ENCODE measurements at places on chromosomes 13 and 19. TPM values are rescaled to one million over a fixed set of nuclear protein-coding genes. Genes with fewer than 3 reads are reported as not detected.

CEACAM20 gene
- not detected for total RNA-seq

SPTBN4 gene
- total RNA-seq = 0.92 TPM

PTGIR gene
- total RNA-seq = 4.5 TPM

GPATCH1 gene
- 8.8 TPM for total RNA-seq

ARL11 gene
- total RNA-seq = 0.92 TPM

CA11 gene
- 3.7 TPM for total RNA-seq

TDRD12 gene
- total RNA-seq = 0.41 TPM

SLC27A1 gene
- total RNA-seq = 45.7 TPM

GMIP gene
- 8.9 TPM for total RNA-seq

KASH5 gene
- not detected for total RNA-seq

TPRX1 gene
- total RNA-seq = not detected

ZNF709 gene
- 7.0 TPM for total RNA-seq

SULT2A1 gene
- total RNA-seq = not detected

ZNF30 gene
- 5.3 TPM for total RNA-seq

CEACAM1 gene
- 3.8 TPM for total RNA-seq

PSG5 gene
- not detected for total RNA-seq

OR7A5 gene
- total RNA-seq = not detected

LPAR2 gene
- 3.3 TPM for total RNA-seq
